ENCODE measurements at places on chromosomes 13 and 19.

GRCh38 chr13:98846986-98847385 lies 94.5 kb upstream of the SLC15A1 start:
- no peak for DNase-seq

GRCh38 chr19:47112166-47112996 lies 1.2 kb downstream of the ZC3H4 start:
- peak; percentile 92 for DNase-seq

DNA sequence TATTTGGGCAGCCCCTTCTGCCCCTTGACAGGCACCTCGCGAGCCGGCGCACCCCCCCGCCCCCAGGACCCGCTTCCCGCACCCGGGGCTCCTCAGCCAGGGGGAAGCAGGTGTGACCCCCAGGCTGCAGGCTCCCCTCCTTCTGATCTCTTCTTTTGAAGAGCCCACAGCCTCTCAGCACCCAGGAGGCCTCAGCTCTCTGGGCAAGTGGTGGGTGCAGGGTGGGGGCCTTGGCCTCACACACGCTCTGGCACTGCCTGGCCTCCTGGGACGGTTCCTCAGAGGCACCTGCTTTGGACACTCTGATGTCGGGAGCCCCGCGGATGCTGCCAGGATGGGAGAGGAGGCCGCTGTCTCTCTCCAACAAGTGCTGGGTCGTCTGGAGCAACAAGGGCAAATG lies 1.5 kb upstream of the C13orf46 start:
- peak; percentile 9 for DNase-seq

DNA sequence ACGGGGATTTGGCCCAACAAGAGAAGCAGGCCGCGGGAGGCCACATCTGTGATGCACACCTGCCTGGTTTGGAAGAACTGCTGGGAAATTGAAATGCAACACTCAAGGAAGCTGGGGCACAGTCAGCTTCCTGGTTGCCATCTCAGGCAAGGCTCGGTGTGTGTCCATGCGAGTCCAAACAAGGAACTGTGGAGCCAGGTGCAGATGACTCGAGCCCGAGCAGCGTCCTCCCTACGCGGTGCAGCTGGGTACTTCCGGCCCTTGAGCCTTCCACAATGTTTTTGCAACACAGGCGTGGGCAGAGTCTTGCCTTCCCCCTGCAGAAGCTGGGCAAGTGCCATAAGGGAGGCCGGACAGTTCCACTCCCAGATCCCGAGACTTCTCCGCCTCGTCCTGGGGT lies 94.6 kb downstream of the CRYL1 start:
- DNase-seq: no peak

DNA sequence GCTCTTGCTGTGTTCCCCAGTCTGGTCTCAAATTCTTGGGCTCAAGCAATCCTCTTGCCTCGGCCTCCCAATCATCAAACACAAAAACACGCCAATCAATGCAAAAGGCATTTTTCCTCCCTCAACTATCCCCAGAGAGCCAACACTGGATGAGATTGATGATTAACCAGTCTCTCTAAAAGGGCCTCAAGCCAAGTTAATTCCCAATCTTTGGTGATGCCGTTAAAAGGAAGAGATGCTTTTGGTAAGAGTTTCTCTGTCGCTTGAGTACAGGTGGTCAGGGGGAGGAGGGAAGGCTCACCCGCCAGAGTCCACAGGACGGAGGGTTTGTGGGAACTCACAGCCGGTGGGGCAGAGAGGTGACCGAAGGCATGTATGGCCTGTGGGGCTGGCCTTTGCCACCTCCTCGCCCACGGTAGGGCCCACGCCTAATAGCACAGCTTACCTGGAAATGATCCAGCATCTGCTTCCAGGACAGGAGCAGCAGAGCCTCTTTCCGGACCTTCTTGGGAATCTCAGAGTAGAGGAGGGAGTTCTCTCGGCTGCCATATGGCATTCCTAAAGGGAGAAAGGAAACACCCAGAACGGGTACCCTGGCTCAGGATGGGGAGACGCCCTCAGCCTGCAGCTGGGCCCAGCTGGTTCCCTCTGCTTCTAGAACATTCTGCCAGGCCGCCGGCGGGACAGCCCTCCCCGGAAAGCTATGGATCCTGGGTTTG lies 18.1 kb downstream of the DPP9 start:
- peak; percentile 73 for DNase-seq

- no peak for DNase-seq
Measured at GRCh38 chr13:35941374-35941773, 189.8 kb downstream of the DCLK1 start.

DNA sequence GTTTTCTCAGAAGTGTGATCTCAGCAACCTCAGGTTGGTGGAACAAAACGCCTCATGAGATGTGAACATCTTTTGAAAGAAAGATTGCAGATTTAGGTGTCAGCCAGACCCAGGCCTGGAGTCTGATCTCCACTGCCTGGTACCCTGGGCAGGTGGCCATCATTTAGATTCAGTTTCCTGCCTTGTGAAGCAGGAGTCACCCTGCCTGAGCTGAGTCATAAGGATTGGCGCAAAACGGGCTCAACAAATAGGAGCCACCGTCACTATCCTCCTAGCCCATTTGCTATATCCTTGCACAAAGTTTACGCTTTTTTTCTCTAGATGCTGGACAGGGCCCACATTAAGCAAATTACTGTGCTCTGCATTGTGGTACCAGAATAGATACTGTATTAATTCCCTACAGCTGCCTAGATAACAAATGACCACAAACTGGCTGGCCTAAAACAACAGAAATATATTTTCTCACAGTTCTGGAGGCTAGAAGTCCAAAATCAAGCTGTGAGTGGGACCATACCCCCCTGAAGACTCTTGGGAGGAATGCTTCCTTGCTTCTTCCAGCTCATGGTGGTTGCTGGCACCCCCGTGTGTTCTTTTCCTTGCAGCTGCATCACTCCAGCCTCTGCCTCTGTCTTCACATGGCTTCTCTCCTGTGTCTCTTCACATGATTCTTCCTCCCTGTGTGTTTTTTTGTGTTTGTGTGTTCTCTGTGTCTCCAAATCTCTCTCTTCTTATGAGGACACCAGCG lies 38.2 kb downstream of the TNFSF11 start:
- no peak for DNase-seq

DNA sequence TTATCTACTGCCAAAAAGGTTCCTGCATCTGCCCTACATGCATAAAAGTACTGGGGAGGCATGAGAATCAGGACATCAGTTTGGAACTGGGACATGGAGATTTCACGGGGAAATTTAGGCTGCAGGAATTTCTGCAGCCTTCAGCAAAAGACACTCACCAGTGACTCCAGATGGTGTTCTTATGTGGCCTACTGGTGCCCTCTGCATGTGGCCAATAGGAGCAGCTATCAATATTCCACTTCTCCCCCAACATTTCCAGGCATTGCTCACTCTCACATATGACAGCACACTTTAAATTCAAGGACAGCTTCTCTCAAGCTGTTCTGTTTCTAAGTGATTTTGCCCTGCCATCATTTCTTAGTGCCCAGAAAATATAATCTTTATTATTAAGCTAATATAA lies 570.5 kb upstream of the ARGLU1 start:
- no peak for DNase-seq

DNA sequence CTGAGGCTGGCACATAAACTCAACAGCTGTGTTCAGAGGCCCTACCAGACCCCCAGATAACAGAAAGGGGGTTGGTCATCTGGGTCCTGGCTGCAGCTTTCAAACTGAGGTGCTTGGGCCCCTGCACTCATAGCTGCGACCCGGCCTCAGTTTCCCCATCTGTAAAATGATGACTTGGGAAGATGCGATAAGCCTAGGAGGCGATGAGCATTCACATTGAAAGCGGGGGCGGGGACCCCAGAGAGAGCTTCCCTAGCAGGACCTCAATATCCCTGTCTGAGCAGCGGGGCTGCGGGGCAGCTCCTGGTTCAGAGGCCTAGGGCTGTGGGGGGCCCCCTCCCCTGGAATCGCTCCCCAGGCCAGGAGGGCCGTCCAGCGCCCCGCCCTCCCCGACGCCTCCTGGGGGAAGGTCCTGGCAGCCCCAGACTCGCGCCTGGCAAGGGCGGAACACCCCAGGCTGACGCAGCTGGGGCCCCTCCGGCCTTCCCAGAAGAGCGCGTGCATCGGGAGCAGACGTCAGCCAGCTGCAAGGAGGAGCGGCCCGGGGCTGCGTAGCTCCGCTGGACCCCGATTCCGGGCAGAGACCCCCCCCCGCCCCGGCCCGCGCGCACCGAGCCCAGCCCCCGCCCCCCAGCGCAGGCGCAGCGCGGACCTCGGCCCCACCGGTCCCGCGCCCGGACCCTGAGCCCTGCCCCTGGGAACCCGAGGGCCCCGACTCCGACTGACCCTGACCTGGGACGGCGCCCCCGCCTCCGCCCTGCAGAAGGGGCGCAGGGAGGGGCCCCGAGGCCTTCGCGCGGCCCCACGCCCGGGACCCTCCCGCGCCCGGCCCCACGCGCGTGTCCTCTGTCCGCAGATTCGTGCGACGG lies 3.5 kb downstream of the FSTL3 start:
- DNase-seq: peak; percentile 82

DNA sequence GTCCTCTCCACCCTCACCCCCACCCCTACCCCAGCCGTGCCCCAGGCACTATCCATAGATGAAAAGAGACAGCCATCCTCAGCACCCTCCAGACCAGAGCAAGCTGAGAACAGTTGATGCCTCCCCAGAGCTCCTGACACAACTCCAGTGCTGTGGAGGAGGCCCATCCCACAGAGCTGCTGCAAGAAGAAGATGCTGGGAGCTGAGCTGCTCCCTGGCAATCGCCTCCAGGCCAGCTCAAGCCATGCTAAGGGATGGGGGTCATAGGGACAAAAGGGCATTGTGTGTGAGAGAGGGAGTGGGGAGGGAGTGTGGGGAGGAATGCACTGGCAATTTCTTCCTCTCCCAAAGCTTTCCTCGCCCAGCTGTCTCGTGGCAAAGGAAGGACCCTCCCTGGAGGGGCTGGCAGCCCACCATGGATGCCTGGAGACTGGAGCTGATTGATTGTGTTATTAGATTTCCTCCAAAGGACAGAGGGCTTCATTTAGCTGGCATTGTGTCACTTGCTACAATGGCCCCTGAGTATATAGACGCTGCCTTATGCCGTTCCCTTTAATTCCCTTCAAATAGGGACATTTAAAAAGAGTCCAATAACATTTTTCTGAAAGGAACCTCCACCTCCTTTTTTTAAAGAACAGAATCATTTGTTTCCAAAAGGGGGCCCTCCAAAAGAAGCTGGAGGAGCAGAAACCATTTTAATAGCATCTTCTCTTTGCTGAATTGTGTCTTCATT lies 476.4 kb downstream of the FOXO1 start:
- peak; percentile 36 for DNase-seq

DNA sequence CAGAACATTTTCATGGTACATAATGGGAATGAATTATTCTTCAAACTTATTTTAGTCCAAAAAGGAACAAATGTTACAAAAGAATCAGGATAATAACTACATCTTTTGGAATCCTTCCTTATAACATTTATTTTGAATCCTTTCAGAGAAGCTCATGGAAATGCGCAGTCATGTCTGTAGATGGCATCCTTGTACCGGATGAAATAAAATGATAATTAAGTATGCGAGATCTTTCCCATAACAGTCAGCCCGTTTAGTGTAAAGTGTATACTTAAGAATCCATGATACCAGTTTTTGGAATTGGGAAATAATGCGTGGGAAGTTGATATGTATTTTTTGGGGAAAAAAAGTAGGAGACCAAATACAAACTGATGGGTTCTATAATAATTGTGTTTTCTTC lies 418.8 kb downstream of the GPC5 start:
- no peak for DNase-seq
